ENCODE measurements at places on chromosomes 1 and 21.

DNA sequence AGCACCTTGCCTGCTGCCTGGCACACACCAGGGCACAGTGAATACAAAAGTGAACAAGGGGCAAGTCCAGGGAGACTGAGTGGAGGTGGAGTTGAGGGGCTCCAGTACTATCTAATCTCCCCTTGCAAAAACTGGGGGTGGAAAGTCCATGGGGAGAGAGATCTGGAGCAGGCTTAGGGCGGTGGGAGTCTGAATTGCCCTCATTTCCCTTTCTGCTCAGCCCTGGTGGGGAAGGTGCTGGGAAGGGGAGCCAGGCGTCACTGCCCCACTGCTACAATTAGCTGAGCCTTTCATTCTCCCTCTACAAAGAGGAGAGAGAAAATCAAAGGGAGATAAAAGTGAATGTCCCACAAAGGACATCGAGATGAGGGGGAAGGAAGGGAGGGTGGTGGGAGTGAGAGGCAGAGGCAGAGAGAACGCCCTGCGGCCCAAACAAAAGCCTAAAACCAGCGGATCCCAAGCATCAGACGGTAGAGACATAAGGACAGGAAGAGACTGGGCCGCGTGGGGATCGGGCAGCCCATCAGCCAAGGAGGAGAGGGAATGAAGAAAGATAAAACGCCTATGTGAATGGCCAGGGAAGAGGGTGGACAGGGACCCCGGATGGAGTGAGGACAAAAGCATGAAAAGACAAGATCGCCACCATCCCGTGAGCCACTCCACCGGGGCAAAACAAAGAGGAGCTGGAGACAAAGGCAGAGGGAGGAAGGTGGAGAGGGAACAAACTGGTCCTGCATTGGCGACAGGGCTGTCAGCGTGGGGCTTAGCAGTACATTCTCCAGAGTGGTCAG is 46.8 kb upstream of the SOX13 start:
- no peak for DNase-seq

- peak; percentile 43 for DNase-seq
These were observed 3.5 kb downstream of the CELA2A start for GRCh38 chr1:15459771-15460707.

GRCh38 chr21:42609811-42610210 is 43.6 kb upstream of the PDE9A start:
- no peak for DNase-seq

DNA sequence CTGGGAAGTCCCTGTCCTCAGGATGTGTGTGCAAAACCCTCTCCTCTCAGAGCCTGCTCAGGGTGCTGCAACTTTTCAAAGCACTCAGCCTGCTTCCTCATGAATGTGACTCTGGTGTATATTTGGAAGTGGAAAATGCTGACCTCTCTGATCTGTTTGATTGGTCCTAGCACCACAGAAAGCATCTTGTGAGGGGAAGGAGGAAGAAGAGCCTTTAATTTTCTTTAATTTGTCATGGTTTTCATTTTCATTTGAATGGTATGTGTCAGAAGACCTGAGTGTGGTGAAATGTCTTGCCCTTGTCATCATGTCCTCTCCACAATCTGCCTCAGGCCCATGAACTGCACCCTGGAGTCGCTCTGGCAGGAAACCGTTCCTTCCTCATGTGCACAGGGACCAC is 383.5 kb downstream of the NTNG1 start:
- no peak for DNase-seq

DNA sequence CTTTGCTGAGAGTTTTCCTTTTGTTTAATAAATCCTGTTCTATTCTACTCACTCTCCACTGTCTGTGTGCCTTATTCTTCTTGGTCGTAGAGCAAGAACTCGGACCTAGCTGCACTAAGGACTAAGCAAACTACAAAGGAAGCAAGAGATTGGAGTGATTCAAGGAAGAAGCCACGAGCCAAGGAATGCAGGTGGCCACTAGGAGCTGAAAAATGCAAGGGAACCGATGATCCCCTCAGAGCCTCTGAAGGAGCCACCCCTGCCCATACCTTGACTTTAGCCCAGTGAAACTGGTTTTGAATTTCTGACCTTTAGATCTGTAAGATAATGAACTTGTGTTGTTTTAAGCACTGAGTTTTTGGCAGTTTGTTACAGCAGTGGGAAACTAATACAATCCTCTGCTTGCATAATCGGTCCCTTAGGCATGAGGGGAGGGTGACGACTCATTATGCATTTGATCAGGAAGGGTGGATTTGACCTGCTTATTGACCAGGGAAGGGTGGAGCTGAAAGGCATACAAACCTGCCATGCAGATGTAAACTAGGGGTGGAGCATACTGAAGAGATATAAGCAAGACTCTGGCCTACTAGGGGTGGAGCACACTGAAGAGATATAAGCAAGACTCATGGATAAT is 6.2 kb upstream of the CA6 start:
- DNase-seq: no peak

DNA sequence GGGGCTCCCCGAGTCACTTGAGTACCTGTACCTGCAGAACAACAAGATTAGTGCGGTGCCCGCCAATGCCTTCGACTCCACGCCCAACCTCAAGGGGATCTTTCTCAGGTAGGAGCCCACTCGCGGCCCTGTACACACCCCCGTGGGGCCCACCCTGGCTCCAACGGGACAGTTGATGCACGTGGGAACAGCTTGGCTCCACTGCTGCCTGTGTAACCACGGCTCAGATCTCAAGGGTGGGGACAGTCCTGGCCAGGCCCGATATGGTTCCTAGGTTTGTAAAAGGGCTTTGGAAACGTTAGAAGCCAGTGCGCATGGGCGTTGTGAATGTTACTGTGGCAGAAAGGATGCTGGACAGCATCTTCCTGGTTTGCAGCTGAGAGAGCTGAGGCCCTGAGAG is 18.8 kb downstream of the PODN start:
- no peak for DNase-seq

DNA sequence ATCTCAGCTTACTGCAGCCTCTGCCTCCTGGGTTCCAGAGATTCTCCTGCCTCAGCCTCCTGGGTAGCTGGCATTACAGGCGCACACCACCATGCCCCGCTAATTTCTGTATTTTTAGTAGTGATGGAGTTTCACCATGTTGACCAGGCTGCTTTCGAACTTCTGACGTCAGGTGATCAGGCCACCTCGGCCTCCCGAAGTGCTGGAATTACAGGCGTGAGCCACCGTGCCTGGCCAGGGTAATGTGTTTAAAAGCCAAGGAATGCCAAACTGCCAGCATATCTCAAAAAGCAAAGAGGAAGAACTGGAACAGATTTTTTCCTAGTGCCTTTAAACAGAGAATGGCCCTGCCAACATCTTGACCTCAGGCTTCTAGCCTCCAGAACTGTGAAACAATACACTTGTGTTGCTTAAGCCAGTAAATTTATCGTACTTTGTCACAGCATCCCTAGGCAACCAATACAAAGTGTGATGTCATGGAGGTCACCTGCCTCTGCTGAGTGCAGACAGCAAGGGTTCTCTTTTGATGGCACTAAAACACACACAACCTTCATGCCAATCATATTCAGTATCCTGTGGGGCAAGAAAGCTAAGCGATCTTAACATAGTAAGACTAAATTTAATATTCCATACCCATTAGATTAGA is 858.3 kb upstream of the TMPRSS15 start:
- no peak for DNase-seq

DNA sequence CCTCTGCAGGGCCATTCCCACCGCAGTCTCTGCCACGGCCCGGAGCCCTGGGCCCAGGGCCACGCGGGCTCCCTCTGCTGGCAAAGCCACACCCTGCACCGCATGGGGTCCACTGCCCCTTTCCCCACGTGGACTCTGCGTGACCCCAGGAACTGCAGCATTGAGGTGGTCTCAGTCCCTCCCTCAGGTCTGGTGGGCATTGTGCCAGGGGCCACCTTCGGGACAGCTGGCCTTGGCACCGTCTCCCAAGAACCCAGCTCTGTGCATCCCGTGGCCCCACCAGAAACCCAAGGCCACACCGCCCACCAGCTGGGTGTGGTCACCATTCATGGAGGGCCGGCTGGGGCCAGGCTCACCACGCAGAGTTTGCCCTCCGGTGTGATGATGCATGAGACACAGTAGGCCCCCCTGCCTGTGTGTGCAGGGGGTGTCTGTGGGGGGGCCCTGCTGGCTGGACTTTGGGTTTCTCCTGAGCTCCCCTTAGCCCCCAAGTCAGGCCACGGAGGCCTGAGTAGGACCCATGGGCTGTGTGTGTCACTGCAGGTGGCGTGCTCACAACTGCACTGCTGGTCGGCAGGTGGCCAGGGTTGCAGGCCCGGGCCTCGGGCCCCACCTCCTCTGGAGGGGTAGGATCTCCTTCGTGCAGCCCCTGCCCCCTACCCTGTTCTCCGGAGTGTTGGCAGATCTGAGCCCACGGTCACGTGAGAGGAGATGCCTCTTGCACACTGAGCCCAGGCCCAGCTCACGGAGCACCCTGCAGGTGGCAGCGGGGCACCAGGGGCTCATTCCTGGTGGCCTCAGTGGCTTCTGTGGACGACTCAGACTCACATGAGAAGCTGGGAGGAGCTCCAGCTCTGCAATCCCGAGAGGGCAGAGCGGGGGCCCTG is 5.8 kb downstream of the VWA1 start:
- peak; percentile 90 for DNase-seq

- DNase-seq: no peak
These were observed 18.7 kb downstream of the AK4 start for GRCh38 chr1:65166572-65167305.

DNA sequence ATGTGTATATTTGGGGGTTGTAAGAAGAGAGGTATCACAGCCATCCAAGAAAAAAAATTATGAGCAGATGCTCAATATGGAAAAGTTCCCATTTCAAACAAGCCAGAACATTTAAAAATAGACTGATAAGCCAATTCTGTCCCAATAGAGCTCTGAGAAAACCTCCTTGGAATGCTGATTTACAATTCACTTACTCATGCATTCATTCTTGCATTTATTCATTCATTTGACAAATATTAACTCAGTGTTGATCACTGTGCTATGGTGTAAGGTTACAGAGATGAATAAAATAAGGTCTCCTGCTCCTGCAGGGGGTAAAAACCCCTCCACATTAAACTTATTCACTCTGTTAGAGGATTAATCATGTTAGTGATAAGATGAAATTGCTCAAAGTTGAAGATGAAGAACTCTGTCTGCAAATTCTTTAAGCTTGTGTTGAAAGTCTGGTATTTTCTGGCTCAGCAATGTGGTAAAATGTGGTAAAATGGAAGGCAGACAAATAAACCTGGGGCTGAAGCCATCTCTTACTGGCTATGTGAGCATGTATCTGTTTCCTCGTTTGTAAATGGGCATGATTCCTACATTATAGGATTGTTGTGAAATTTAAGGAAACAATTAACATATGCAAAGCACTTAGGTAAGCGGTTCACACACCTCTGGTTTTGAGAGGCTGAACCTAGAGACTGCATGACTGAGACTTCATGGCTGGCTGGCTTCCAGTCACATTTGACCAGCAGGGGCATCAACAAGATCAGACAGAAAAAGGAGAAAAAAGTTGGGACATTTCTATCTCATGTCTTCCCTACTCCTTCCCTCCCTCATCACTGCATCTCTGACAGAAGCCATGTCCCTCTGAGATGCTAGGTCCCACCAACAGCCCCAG is 45.0 kb upstream of the DAB1 start:
- DNase-seq: no peak

GRCh38 chr1:59125676-59126320 is 171.1 kb upstream of the FGGY start:
- DNase-seq: no peak

- peak; percentile 80 for DNase-seq
These were observed at the start of gene KCNA3 for GRCh38 chr1:110674337-110675059. Gene KCNA3, minus strand, starts transcription at chr1:110674940. Its CDS starts 131 bp downstream, at chr1:110674809.

- no peak for DNase-seq
These were observed 123.9 kb downstream of the ZBTB18 start for GRCh38 chr1:244174922-244175521.

DNA sequence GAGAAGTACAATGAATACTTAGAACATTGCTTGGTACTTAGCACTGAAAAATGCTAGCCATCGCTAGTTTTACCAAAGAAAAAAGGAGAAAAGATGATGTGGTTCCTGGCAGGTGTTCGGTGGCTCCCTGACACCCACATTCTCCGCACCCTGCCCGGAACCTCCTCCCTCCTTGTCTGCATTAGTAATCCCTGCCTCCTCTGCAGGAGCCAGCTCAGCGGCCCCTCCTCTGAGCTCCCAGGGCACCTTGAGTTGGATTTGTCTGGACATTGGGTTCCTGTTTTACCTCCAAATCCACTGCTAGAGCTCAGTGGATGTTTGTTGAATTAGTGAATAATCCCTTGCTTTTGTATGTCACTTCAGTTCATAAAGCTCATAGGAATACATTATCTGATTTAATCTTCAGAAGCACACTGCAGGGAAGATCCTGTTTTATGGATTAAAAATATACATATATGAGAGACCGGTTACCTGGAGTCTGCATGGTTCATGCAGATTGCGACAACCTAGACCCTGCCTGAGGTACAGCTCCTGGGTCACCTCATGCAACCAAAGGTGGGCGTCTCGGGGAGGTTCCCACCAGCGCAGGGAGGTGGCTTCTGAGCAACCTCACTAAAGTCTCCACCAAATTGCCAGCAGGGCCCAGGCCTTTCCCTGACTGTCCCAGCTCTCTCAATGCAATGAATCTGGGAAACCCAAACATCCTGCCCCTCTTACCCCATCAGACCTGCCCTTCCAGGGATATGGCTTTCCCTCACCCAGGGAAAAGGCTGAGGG is 24.2 kb downstream of the PCAT6 start:
- peak; percentile 61 for DNase-seq

DNA sequence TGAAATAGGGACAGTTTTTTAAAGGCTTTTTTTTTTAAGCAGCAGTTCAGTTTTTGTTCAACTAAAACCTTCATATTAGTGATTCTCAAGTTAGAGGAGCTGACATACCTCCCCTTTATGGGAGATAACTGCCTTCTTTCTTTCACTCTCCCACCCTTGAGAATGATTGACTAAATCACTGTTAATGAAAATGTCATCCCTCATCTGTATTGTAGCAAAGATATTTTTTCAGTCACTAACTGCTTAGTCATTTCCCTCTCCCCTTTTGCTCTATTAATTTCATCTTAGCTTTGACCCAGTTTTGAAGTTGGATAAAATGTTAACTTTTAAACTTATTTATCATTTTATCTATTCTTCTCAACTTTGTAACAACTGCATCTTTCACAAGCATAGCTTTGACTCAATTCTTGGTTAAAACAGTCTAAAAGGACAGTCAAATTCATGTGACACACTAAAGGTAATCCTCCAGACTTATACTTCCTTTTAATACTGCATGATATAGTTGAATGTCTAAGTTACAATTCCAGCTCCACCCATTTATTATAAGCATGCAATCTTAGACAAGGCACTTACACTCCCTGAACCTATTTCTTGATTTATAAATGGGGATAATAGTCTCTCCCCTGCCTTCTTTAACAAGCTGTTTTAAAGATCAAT is 17.1 kb downstream of the CAPZA1 start:
- peak; percentile 54 for DNase-seq

DNA sequence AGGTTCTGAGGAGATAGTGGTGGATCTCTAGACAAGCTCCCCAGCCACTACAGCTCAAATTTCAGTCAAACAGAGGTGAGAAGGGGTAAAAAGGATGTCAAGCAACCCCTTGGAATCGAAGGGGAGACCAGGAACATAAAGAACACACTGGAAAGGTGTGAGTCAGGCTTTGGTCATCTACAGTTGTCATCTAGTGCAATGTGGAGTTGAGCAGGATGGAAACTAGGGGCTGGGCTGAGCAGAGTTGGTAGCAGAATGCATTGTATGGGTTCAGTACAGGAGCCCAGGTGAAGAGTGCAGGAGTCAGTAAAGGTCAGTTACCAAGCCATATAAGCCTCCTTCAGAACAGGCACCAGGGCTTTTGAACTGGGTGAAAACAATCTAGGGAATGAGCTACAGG is 52.7 kb upstream of the VAV3 start:
- no peak for DNase-seq

Data from NCI-H82 (cell line).